ENCODE measurements at places on chromosomes 6 and 20.

DNA sequence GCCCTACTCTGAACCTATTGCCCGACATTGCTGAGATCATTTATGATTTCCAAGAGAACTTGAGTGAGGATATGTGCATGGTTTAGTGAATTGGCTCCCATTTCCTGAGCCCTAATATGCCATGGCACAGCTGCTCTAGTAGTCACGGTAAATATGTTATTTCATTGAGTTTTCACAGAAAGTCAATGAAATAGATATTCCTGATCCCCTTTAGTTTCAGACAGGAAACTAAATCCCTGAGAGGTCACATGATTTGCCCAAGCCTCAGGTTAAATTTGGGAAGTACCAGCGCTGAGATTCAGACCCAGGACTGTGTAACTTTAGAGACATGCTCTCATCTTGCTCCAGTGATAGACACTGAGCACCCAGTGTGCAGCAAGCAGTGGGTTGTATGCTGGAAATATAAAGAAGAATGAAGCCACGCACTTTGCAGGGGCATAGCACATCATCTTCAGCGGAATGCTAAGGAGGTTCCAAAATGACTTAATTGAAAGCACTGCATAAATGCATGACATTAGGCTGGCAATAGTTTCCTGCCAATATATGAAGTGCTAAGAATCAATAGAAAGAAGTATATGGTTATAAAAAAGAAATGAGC is 70.6 kb downstream of the FARS2 start:
- DNase-seq = no peak

DNA sequence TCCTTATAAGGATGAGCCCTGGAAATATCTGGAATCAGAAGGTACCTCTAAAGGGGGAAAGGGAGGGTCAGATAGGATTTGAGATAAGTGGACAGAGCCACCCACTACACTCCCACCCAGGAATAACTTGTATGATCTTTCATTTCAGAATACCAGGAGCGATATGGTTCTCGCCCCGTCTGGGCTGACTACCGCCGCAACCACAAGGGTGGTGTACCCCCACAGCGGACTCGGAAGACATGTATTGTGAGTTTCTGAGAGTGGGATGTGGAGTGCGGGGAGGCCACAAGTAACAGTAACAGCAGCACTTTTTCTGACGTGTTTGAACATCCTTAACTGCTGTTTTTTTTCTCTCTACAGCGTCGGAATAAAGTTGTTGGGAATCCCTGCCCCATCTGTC is 1.9 kb downstream of the MRPS18B start:
- DNase-seq = no peak

GRCh38 chr6:140264431-140264830 is 890.0 kb upstream of the CITED2 start:
- no peak for DNase-seq

GRCh38 chr6:129191235-129191634 is 308.3 kb downstream of the LAMA2 start:
- DNase-seq = no peak
